ENCODE measurements at places on chromosomes 1 and 21.

GRCh38 chr1:33916786-33917185 lies 52.9 kb downstream of the HMGB4 start:
- DNase-seq = no peak

DNA sequence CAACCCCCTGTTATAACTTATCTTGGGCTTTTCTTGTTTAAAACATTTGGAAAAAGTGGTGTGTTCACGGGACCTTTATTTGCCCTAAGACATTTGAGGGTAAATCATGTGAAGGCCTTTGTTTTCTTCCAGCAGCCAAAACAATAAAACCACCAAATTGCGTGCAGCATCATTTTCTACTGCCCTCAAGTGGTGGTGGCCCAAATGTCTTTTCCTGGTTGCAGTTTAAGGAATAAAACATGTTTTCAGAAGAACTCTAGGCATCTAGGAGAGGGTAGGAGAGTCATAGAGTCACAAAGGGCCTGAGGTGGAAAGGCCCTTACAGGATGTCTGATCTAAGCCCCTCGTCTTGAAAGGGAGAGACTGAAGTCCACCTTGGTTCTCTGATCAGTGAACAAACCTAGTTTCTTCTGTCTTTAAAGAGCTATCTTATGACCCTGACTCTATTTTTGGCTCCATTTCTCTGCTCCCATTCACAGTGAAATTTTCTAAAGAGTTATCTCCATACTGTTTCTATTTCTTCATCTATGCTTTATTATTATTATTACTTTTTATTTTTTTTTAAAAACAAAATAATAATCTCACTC lies 16.0 kb upstream of the EPS15 start:
- DNase-seq = no peak

DNA sequence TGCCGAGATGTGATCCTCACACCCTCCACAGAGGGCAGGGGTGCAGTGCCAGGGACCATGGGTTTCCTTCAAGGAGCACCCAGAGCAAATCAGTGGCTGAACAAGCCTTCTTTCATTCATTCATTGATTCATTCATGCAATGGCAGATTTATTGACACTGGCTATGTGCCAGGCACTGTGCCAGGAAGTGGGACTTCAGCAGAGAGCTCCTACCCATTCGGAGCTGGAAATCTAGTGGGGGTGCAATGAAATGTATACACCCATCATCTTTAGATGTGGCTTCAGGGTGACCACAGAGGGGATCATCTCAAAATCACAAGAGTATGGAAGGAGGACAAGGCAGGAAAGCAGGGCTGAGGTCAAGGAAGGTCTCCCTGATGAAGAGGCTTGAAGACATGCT lies 18.9 kb downstream of the SLC6A9 start:
- DNase-seq = no peak

DNA sequence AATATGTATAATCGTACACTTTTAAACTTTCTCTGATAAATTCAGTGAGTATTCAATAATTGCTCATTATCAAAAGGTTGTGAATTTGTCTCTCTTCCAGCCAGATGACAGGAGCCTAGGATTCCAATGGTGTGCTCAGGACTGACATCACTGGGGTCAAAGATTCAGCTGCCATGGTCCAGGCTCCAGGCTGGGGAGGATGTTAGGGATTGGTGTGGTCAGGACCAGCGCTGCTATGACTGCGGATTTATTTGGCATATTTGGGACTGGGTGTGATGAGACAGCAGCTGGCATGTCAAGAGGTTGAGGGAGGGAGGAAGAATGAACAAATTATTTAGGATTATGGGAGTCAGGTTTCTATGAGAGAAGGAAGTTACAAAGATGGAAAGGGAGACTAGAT lies 48.2 kb upstream of the ABCA4 start:
- DNase-seq = no peak

DNA sequence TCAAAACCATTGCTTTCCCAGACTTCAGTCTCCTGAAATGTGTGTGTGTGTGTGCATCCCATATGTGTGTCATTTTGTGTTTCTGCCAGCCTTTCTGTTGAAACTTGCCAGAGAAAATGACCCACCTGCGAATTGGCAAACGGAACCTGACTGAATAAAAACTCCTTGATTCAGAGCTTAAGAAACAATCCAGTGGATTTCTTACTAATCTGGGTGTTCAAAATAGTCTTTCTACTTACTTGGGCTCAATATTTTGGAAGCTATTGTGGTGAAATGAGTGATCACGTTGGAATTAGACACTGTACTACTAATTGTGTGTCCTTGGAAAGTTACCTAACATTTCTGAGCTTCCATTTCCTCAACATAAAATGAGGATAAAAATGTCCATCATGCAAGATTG lies 138.9 kb upstream of the ERG start:
- DNase-seq = no peak

GRCh38 chr1:98565951-98566350 lies 95.6 kb upstream of the SNX7 start:
- DNase-seq = no peak

DNA sequence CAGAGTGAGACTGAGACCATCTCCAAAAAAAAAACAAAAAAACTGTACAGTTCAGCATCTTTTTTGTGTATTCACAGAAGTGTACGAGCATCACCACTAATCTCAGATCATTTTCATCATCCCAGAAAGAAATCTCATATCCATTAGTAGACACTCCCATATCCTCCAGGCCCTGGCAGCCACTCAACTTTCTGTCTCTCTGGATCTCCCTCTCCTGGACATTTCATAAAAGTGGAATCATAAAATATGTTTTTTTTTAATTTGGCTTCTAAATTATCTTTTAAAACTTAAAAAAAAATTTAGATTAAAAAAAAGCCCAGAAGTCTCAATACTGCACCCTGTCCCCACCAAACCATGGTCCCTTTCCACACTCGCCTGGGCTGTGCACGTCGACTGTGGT lies 22.1 kb downstream of the RIPPLY3 start:
- DNase-seq = no peak
